ENCODE measurements at places on chromosomes 6 and 20. TPM values are rescaled to one million over a fixed set of nuclear protein-coding genes. Genes with fewer than 3 reads are reported as not detected.

The IL17F gene
- total RNA-seq, result not detected

The ENPP1 gene
- total RNA-seq, result 10.3 TPM

The SIGLEC1 gene
- 3.1 TPM for total RNA-seq

The ARMH2 gene
- not detected for total RNA-seq

The SIRPD gene
- total RNA-seq, result not detected

The TMEM74B gene
- total RNA-seq, result 7.1 TPM

The ISM1 gene
- 0.99 TPM for total RNA-seq

The DEFB113 gene
- total RNA-seq, result not detected

The COX4I2 gene
- 3.2 TPM for total RNA-seq

The ATP9A gene
- total RNA-seq, result 86.4 TPM

The DEFB126 gene
- total RNA-seq, result not detected

The NRSN1 gene
- total RNA-seq, result 12.5 TPM

The C6orf132 gene
- total RNA-seq, result 4.4 TPM

The PRDM13 gene
- 16.6 TPM for total RNA-seq

The SLC22A1 gene
- total RNA-seq, result 0.27 TPM

The STK4 gene
- total RNA-seq, result 40.8 TPM

The MEI4 gene
- total RNA-seq, result 0.99 TPM

The ZNF831 gene
- 0.16 TPM for total RNA-seq

The RAET1G gene
- total RNA-seq, result not detected

The BEND6 gene
- total RNA-seq, result 5.8 TPM

The MCHR2 gene
- total RNA-seq, result not detected

The KIAA0408 gene
- 41.1 TPM for total RNA-seq

The SYCP2 gene
- total RNA-seq, result 5.4 TPM

The KCNK16 gene
- total RNA-seq, result not detected

The ZBTB12 gene
- total RNA-seq, result 17.9 TPM

The RAB5IF gene
- 39.8 TPM for total RNA-seq

The TMX4 gene
- 101 TPM for total RNA-seq

The KHDC1L gene
- total RNA-seq, result 1.0 TPM

The ZBTB9 gene
- total RNA-seq, result 9.0 TPM

The BPIFB3 gene
- total RNA-seq, result not detected

The PTCRA gene
- total RNA-seq, result not detected

The GNMT gene
- not detected for total RNA-seq

The HLA-DQA1 gene
- 0.38 TPM for total RNA-seq

The GTSF1L gene
- total RNA-seq, result not detected

The UFL1 gene
- total RNA-seq, result 43.0 TPM

The GPX5 gene
- total RNA-seq, result not detected

The HCRTR2 gene
- total RNA-seq, result 1.5 TPM

The AKIRIN2 gene
- 59.8 TPM for total RNA-seq

The SLC25A27 gene
- total RNA-seq, result 97.2 TPM

The SAPCD1 gene
- 3.8 TPM for total RNA-seq

The CCDC170 gene
- 3.5 TPM for total RNA-seq

The TRIM31 gene
- not detected for total RNA-seq

The NCR2 gene
- not detected for total RNA-seq

The ULBP2 gene
- 1.8 TPM for total RNA-seq

The KHDRBS2 gene
- 21.8 TPM for total RNA-seq

The HSPA1A gene
- total RNA-seq, result 744 TPM

The KCNK5 gene
- total RNA-seq, result 2.4 TPM

The SLC22A2 gene
- 1.3 TPM for total RNA-seq

The AIG1 gene
- total RNA-seq, result 41.6 TPM

Measured in camera-type eye (tissue), 1 donor.